ENCODE measurements at places on chromosomes 2 and 18. TPM values are rescaled to one million over a fixed set of nuclear protein-coding genes. Genes with fewer than 3 reads are reported as not detected.

Gene NPAS2
- 5.4 TPM for total RNA-seq

Gene GCG
- not detected for total RNA-seq

Gene G6PC2
- total RNA-seq, result not detected

Gene SAG
- not detected for total RNA-seq

Gene LGALSL
- total RNA-seq, result 11.0 TPM

Gene ACTG2
- total RNA-seq, result 2.4 TPM
